AG09319 (cell line): ENCODE measurements at places on chromosomes 11 and 22.

- no peak for DNase-seq
These were observed 155.5 kb upstream of the DDI1 start for GRCh38 chr11:103880968-103881367.

GRCh38 chr11:2376751-2377451, at the start of gene CD81:
Gene CD81, plus strand, starts transcription at chr11:2377310. Its CDS starts 240 bp downstream, at chr11:2377550.
- DNase-seq, result no peak

DNA sequence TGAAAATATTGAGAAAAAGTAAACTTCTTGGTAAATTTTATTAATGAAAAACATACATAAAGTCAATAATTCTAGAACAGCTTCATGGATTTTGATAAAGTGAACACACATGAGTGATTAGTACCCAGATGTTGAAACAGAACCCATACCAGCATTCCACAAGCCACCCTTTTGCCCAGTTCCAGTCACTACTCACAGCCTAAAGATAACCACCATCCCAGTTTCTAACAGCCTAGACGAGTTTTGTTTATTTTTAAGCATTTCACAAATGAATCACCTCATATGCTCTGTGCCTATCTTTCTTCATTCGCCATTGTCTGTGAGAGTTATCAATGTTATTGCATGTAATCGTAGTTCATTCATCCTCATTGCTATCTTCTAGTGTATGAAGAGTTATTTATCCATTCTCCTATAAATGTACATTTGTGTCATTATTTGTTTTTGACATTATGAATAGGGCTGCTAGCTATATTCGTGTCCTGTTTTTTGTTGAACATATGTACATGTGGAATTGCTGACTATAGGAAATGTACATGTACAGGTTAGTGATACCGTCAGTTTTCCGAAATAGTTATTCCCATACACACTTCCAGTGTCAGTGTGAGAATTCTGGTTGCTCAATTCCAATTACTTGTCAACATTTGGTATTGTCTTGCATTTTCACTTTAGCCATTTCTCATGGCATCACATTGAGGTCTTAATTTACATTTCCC, 44.5 kb upstream of the TEAD1 start:
- no peak for DNase-seq

GRCh38 chr11:121766991-121767390, 314.2 kb upstream of the SORL1-AS1 start:
- no peak for DNase-seq

DNA sequence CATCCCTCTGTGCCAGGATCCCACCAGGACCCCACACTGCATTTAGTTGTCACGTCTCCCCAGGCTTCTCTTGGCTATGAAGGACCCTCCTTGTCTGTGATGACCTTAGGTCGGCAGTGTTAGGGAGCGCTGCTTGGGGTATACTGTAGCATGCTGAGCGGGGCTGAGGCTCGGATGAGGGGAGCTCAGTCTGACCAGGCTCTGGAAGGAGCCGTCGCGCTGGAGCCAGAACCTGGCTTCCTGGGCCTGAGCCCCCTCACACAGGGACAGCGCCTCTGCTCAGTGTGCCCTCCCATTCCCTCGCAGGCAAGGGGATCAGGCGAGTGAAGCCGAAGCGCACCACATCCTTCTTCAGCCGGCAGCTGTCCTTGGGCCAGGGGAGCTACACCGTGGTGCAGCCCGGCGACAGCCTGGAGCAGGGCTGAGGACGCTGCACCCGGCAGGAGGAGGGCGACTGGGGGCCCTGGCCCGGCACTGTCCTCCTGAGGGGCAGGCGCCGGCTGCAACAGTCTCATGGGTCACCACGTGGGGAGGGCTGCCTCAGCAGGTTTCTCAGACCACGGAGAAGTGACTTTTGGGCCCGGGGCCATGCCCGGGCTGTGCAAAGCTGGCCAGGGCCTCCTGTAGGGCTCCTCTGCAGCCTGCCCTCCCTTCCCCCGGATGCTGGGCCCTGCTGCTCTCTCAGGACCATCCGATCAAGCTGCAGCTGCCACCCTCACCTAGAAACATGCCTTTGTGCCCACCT, 11.5 kb upstream of the NEAT1 start:
- DNase-seq, result no peak

DNA sequence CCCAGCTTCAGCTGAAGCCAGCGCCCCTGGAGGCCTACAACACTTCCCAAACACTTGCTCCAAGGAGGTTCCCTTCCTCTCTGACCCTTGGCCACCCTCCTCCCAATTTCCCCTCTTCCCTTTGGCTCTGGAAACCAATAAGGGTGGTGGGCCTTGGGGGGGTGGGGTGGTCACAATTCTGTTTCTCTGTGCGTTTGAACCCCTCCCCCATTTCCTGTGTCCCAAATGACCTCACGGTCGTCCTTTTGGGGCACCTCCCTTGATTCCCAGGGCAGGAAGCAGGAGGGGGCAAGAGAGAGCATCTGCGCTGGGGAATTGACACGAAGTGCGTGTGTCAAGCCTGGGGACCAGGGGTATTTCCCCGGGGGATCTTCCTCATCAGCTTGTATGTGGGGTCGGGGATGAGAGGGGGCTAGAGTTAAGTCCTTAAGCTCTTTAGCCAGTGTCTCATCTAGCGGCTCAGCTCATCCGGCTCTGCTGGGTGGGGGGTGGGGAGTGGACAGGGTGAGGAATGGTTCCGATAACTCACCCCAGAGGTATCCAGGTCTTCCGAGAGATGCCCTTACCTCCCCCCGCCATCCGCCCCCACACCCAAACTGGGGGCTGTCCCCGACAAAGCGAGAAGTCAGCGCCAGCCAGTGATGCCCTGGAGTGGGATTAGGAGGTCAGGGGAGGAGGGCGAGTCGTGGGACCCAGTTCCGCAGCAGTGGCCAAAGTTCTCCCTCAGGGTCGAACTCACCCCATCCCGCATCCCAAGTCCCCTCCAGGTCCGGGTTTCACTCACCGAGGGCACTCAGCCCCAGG, 587 bp downstream of the ESAM start:
- no peak for DNase-seq

- no peak for DNase-seq
These were observed 2.3 kb downstream of the POLDIP3 start for GRCh38 chr22:42612336-42612735.

DNA sequence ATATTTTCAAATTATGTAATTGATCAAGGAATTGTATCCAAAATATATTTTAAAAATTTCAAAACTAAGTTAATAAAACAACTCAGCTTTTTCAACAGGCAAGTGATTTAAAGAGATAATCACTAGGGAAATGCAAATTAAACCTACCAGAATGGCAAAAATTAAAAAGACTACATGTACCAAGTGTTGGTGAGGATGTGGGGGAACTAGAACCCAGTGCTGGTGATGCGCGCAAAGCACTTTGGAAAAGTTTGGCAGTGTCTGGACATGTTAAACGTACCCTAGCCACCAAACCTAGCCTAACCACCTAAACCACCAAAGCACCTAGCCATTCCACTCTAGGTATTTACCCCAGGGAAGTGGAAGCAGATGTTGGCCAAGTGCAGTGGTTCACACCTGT, 22.9 kb downstream of the PACSIN2 start:
- no peak for DNase-seq

GRCh38 chr11:126134461-126135155, 71.9 kb upstream of the CDON start:
- DNase-seq, result no peak

DNA sequence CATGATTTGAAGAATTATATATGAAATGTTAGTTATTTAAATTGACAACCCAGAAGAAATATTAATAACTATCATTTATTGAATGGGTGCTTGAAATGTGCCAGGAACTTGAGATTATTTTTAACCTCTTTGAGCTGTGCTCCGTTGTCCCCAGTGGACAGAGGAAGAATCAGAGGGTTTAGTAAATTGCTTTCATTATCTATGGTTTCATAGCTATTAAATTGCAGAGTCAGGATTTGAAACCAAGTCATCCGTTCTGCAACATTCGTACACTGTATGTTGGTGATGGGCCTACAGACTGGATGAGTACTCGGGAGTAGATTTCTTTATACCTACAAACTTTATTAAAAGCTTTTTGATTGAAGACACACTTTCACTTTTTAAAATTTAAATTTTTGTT, 4.9 kb downstream of the HSD17B12 start:
- no peak for DNase-seq

DNA sequence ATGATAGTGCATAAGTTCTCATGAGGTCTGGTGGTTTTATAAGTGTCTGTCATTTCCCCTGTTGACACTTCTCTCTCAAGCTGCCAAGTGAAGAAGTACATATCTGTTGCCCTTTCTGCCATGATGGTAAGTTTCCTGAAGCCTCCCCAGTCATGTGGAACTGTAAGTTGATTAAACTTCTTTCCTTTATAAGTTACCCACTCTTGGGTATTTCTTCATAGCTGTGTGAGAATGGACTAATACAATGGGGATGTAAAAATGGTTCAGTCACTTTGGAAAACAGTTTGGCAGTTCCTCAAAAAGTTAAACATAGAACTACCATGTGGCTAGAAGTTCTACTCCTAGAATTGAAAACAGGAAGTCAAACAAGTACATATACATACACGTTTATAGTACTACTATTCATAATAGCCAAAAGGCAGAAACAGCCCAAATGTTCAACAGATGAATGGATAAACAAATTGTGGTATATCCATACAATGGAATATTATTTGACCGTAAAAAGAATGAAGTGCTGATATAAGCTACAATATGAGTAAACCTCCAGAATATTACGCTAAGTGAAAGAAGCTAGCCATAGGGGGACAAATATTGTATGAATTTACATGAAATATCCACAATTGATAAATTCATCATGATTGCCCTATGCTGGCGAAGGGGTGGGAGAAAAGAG, 16.0 kb upstream of the DKK3 start:
- DNase-seq, result no peak

DNA sequence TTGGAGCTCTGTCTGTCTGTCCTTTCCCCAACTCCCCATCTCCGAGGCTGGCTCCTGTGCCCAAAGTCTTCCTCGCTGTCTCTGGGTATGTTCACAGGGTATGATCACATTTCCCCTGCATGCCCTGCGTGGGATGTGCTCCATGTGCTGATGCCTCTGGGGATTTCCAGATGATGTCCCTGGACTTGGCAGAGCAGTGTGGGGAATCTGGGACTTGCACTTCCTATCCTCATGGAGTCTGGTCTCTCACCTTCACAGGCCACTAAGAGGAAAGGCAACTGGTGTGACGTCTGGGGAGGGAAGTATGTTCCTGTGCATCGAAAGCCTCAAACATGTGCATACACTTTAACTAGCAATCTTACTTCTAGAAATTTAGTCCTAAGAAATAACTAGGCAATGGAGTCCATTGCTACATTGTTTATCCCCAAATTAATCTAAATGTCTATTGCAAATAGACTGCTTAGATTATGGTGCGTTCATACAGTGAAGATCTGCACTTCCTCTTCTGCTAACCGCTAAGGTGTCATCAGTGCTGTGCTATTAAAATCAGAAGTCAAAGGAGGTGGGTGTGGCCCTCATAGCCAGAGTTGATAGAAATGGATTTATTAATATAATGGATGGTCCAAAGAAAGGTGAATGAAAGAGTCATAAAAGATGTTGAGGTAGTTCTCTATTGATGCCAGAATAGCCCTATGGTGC, 20.8 kb downstream of the TIMP3 start:
- no peak for DNase-seq

GRCh38 chr11:39341461-39341860, 2118.0 kb downstream of the LRRC4C start:
- DNase-seq, result no peak

GRCh38 chr11:131495423-131495822, 125.0 kb downstream of the NTM start:
- DNase-seq, result no peak

DNA sequence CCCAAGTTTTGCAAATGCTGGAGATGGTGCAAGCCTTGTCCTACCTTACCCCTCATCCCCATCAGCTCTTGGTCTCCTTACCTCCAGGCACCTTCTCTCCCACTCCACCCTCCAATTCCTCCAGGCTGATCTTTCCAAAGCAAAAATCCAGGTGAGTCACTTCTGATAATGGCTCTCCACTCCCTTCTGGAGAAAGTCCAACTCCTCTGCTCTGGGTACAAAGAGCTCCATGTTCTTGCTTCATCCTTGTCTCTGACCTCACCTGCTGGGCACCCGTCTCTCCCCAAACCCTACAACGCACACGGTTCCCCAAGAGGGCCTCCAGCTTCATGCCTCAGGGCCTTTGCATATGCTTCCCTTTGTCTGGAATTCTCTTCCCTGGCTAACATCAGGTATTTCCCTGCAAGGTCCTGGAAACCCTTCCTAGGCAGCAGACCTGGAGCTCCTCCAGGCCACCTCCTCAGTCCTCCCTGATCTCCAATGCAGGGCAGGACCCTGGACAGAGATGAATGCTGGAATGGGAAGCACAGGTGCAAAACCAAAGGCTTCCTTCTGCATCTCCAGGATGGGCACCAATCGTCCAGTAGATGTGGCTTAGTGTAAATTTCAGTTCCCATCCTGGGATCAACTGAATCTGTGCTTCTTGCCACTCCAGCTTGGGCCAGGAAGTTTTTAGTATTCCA, 22.7 kb downstream of the IFT27 start:
- no peak for DNase-seq

DNA sequence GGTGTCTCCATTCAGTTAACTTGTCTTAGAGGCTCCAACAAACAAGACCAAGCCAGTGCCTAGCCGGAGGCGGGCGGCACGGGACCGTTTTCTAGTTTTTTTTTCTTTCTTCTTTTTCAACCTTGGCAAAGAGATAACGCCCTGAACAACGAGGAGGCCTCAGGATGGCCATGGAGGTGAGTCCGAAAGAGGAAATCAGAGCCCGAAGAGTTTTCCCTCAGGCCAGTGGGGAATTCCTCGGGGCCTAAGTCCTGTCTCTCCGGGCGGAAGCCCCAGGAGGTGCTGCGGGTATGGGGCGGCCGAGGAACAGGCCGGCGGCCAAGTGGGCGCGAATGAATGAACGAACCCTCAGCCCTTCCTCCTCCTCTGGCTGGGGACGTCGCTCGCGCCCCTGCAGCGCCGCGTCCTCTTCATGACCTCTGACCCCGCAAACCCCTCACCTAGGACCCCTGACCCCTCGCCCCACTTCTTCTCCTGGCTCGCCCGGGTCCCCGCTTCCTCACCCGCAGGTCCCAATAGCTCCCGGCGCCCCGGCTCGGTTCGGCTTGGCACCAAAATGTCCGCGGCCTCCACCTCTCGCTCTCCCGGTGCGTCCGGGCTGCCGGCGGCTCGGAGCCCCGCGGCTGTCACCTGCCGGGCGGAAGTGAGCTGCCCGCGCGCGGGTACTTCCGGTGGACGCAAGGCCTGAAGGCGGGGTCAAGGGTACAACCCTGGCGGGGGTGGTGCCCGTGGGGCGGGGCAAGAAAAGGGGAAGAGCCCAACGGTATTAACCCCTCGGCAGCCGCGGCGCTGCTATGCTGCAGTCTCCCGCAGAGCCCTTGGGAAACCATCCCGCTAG, at the start of gene AP1B1:
AP1B1 (minus strand) TSS at position 650 of the 838 bp plus-strand sequence. CDS start 21,327 bp downstream, outside the sequence.
- DNase-seq, result peak; percentile 54

DNA sequence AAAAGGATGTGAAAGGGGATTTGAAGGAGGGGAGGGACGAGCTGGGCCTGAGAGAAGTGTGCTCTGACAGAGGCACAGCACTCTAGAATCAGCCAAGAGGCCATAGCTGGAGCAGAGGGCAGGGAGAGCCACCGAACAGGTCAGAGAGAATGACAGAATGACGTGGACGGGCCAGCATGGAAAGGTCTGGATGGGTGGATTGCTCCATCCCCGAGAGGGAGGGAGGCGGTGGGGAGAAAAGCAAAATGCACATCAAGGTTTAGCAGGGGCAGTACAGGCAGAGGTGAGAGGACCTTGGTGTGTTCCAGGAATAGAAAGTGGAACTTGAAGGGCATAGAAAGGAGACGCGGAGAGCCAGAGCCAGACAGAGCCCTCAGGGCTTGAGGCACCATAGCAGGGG, 6.9 kb downstream of the PMM1 start:
- DNase-seq, result no peak
